Foreskin fibroblast (primary cell): ENCODE measurements at places on chromosomes 3 and 15.
A peak's percentile ranks its signal among the peaks of the same experiment; 100 is the strongest.

DNA sequence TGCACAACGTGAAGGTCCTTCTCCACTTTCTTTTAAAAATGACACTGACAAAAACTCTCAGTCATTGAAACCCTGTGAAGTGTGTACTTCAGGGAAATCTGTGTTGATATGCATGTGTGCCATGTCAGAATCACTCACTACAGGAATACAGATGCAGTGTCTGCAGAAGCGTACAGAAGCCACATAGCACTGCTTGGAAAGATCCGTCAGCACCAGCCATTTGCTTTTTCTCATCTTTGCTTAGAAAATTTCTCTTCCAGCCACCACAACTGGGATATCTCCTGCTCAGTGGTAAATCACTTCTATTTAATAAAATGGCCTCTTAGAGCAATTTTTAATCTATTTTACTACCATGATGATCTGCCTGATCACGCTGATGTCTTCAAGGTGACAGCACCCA, 91.3 kb upstream of the ARHGEF26 start:
- DNase-seq, result no peak

DNA sequence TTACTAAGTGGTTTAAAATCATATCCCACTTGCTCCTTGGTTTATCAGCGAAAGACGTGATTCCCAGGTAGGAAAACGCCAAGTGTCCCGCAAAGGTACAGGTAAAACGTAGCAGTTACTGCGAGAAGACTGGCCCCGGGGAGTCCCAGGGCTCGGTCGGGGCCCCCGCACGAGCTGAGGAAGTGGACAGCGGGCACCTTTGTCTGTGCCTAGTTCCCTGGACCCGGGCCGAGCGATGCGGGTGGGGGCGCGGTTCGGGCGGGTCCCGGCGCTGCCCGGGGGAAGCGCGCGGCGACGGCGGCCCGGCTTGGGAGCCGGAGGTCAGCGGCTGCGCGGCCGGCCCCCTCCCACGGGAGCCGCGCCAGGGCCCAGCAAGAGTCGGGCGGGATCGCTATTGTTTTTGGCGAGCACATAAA, 864 bp upstream of the NEO1 start:
- DNase-seq, result no peak

DNA sequence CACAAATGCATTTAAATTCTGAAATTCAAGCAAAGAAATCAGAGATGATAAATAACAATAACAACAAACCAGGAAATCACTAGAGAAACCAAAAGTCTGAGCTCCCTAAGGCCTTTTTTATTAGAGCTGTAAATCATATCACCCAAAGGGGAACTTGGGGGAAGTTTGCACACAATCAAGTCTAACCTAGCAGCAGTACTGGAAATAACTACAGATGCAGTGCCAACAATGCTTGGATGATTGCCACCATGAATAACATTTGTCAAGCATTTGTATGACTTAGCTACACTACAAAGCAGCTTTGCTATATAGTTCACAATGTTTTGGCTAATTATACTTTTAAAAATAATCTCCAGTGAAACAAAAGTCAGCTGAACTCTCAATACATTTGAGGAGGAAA, 27.8 kb downstream of the SHQ1 start:
- peak; percentile 58 for DNase-seq

GRCh38 chr3:123333401-123333800, 115.5 kb downstream of the ADCY5 start:
- no peak for DNase-seq

GRCh38 chr3:185089751-185090150, 63.1 kb downstream of the C3orf70 start:
- no peak for DNase-seq

GRCh38 chr3:139443186-139443585, 33.1 kb downstream of the RBP2 start:
- no peak for DNase-seq

- DNase-seq, result no peak
Measured at GRCh38 chr15:26113296-26113695, 250.2 kb upstream of the ATP10A start.

GRCh38 chr15:83747050-83747717, 93.3 kb downstream of the ADAMTSL3 start:
- DNase-seq, result peak; percentile 62

DNA sequence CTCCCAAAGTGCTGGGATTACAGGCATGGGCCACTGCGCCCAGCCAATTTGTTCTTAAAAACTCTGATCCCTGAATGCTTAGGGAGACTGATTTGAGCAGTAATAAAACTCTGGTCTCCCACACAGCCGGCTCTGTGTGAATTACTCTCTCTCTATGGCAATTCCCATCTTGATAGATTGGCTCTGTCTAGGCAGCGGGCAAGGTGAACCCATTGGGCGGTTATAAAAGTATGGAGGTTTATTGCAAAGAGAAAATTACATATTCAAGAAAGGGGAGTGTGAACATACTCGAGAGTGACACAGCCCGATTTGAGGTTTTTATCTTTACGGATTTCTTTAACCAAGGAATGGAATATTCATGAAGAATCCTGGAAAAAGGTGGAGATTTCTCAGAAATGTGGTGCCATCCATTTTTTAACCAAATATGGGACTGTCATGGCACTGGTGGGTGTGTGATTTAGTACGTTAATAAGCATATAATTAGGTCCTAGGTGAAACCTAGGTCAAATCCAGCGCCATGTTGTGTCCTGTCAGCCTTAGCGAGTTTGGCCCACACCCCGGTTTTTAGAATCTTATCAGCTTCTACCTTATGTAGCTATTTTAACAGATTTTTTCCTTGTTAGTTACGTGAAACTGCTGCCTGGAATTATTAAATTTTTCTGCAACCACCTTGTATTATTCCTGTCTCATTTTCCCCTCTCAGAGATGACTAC, 7.2 kb upstream of the GMPS start:
- no peak for DNase-seq
